ENCODE measurements at places on chromosomes 7 and 10.

DNA sequence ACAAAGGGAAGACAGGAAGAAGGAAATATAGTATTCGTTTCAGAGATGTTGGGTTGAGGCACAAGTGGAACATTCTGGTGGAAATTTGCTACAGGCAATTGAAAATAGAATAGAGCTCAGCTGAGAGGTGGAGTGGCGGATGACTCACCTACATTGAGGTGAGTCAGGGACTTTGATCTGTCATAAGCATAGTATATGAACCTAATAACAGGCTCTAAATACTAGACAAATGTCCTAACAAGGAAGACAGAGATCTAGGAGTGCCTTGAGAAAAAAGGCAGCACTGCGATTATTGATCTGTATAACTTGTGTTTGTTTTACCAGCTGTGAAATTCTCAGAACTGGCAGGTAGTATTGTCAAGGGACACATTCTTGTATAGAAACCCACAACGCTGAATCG is 907 bp upstream of the IFRD1 start:
- DNase-seq: no peak

- no peak for DNase-seq
These were observed 707.9 kb downstream of the AUTS2 start for GRCh38 chr7:70306173-70306572.

DNA sequence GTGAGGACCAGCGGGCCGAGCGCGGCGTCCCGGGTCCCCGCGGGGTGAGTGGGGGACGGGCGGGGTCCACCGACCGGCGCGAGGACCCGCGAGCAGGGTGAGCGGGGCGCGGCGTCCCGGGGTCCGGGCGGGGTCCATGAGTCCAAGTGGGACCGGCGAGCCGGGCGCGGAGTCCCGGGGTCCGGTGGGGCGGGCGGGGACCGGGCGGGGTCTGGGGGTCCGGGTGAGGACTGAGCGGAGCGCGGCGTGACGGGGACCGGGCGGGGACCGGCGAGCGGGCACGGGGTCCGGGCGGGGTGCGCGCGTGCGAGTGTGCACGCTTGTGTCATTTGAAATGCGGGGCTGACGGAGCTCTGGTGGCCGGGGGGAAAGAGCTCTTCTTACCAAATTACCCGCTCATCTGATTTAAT is 765 bp downstream of the CELF2 start:
- DNase-seq: no peak

DNA sequence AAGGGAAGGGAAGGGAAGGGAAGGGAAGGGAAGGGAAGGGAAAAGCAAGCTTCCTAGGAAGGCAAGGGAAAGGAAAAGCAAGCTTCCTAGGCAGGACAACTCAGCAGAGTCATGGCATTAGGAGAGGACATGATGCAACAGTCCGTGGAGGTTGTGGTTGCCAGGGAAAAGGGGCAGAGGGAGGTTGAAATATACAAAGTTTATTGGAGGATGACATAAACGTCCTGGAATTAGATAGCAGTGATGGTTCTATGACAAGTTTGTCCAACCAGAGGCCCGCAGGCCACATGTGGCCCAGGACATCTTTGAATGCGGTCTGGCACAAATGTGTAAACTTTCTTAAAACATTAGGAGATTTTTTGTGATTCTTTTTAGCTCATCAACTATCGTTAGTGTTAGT is 59.8 kb upstream of the OPN4 start:
- no peak for DNase-seq
